BE2C (cell line): ENCODE measurements at places on chromosomes 1 and 21.

GRCh38 chr21:42820616-42821465 lies 58.5 kb downstream of the WDR4 start:
- DNase-seq, result no peak

- no peak for DNase-seq
These were observed 29.0 kb upstream of the PRRX1 start for GRCh38 chr1:170634824-170635410.

GRCh38 chr1:108699375-108700332 lies 7.5 kb downstream of the PRPF38B start:
- DNase-seq, result no peak

GRCh38 chr1:188611432-188611831 lies 1782.7 kb downstream of the PLA2G4A start:
- DNase-seq, result no peak

DNA sequence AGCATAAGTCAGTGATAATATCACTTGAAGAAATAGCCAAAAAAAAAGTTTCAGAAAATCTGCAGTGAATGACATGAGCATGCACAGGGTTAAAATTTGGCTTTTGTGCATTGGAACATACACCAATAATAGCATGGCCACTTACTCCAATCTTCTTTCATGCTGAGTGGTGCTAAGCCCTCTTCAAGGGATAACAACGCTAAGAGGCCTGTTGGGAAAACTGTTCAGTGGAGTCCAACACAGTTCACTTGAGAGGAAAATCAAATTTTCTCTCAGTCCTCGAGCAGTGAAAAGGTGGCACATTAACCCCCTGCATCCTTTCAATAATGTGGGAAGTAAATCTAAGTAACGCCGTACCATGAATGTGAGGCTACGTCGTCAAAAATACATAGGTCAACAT lies 264.7 kb downstream of the SPATA17 start:
- DNase-seq, result no peak
